ENCODE measurements at places on chromosomes 4 and X.

DNA sequence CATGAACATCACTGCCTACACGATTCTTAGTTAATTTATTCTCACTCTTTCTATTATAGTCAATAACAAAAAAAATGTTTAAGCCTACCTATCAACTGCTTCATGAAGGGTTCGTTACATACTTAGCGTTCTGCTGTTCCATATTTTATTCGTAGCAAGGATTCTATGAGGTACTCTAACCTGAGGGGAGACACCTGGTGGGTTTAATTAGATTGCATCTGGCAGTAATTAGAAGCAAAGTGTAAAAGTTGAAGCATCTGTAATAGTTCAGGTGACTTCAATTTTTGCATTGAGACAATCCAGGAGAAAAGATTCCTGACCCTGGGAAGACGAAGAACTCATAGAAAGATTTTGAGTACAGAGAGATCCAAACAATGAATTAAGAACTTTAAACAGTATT lies 1655.8 kb upstream of the TENM3 start:
- DNase-seq = no peak

DNA sequence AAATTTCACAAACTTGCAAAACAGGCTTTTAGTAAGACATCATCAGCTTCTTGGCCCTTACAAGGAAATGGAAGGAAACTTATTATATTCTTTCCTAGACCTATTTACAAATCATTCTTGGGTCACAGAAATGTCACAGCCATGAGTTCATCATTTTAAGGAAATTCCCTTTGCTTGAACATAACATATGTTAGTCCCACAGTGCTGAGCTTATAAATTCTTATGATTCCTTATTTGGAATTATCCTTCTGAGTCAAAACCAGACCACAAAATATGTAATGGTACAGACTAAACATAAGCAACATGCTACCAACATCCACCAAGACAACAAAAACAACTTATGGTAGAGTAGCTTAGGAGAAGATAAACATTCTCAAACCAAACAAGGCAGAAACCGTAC lies 236.9 kb upstream of the CTSO start:
- DNase-seq = no peak

DNA sequence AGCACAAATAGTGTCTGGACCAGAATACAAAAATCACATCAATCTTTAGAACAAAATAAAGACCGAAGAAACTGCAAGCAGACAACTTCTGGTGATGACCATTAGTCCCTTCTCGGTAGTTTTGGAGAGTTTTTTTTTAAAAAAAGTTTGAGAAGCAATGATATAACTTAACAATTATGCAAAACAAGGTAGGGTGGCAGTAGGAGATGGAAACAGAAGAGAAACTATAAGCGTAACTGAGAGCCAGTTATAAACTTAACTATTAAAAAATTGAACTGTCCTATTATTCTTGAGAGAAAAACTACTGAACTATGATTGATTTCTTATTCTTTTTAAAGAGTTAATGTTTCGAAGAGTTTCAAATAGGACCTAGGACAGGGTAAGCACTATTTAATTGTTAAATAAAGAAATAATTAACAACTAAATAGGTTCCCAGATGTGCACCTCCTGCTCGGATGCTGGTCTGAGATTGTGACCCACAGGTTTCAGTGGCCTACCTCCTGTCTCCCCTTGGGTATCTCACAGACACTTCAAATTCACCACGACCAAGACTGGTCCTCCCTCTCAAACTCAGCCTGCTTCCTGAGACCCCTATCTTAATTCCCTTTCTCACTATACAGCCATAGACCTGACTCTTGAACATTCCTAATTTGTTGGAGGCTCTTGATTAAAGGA lies 81.3 kb downstream of the LEF1 start:
- DNase-seq = no peak

GRCh38 chr4:101853691-101854090 lies 63.2 kb downstream of the BANK1 start:
- DNase-seq = no peak

DNA sequence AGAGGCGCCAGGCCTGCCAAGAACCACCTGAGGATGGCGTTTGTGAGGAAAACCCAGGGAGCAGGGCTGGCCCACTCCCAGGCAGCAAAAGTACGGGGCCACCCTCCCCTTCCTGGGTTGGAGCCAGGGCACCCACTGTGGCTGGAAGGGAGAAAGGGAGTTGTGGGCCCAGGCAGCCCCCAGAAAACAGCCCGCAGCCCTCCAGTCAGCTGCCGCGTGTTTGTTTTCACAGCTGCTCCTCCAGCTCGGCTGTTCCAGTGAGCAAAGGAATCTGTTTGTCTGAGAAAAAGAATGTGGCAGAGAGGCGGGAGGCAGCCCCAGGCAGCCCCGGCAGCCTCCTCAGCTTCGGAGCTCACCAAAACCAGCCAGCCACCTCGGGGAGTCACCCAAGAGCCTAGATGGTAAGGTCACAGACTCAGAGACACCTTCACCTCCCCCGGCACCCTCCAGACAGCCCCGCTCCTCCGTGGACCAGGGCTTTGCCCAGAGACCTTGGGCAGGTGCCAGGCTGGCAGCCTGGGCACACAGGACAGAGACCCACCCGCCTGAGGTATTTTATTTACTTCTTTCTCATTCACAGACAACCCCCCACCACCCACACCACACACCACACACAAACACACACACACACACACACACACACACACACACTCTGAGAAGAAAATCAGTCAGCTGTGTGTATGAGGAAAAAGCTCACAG lies 338.1 kb downstream of the BCOR start:
- DNase-seq = no peak

GRCh38 chr4:3659131-3659530 lies 107.1 kb upstream of the ADRA2C start:
- no peak for DNase-seq

DNA sequence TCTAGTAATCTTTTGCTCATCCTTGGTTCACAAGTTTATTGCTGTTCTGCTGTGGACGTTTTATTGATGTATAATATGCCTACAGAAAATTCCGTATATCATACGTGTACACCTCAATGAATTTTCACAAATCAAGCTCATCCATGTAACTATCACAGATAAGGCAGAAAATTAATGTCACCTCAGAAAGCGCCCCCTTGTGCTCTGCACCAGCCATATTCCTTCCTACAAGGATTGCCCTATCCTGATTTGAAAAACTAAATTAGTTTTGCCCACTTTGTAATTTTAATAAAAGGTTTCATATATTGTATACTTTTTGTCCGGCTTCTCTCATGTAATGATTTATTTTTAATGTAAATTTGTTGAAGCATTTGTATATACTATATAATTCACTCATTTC lies 390.8 kb downstream of the ADGRL3 start:
- DNase-seq = no peak

DNA sequence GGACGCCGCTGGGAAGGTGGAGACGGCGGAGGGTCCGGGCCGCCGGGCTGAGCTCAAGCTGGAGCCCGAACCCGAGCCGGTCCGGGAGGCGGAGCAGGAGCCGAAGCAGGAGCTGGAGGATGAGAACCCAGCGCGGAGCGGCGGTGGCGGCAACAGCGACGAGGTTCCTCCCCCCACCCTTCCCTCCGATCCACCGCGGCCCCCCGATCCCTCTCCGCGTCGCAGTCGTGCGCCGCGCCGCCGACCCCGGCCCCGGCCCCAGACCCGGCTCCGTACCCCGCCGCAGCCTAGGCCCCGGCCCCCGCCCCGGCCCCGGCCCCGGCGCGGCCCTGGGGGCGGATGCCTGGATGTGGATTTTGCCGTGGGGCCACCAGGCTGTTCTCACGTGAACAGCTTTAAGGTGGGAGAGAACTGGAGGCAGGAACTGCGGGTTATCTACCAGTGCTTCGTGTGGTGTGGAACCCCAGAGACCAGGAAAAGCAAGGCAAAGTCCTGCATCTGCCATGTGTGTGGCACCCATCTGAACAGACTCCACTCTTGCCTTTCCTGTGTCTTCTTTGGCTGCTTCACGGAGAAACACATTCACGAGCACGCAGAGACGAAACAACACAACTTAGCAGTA lies 483 bp downstream of the USP27X start:
- DNase-seq = no peak

DNA sequence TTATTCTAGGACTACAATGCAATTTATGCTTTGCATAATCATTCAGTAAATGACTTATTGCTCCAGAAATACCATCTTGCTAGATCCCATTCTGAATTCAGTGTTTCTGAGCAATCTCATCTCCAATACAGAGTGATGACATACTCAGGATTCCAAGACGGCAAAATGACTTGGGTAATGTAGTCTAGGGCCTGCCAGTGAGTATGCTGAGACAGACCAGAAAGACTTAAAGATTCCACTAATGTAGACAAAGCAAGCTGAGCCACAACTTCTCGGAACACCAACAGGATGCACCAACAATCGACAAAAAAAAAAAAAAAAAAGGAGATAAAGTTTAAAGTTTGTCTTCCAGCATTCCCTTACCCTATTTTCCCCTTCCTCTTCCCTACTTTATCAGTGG lies 919 bp upstream of the SEC24B start:
- DNase-seq = no peak

GRCh38 chr4:159010100-159010499 lies 92.8 kb upstream of the RAPGEF2 start:
- no peak for DNase-seq

- DNase-seq = no peak
Measured at GRCh38 chrX:73525928-73526690, 36.9 kb upstream of the CHIC1 start.

DNA sequence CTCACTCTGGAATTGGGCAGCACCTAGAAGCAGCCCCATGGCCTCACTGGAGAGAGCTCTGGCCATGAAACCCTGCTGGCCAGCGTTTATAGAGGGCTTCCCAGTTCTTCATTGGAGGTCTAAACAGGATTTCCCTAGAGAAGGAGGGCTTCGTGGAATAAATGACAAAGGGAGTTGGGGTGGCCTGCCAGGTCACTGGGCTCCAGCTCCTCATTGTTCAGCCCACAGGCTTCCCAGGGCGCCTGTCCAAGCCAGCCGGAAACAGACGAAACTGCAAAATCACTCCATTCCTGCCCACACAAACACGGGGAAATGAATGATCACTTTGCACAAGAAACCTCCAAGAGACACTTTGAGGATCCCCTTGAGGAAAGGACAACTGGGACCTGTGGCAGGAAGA lies 189.7 kb downstream of the TSPAN5 start:
- DNase-seq = no peak

DNA sequence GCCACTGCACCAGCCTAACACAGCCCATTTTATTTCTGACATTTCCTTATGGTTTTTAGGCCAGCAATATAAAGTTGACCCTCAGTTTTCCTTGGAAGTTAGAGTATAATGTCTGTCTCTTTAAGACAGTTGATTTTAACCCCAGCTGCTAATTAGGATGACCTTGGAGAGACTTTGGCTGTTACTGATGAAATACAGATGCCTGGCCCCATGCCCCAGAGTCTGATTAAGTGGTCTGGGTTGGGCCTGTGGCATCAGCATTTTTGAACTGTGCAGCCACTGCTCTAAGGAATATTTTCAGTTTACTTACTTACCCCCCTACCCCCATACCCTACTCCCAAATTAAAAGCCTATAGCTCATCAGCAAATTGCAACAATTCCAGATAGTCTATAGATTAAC lies 85.8 kb downstream of the DCLK2 start:
- no peak for DNase-seq

- no peak for DNase-seq
Measured at GRCh38 chr4:108160741-108161352, 7.9 kb downstream of the LEF1 start.

DNA sequence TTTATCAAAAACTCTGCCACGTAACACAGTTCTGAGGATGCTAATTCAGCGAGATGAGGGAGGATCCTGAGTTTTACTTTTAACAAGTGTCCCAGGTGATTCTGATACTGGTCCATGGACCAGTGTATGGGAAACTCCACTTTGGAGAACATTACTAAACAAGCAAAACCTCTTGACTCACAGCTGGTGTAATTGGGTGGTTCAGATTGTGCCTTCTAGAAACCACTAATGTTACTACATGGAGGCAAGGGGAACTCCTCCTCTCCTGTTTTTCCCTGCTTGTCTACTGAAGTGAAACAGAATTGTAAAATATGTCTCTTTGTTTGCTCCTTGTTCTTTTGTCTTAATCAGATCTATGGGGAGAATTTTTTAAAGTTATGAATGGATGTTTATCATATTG lies 62.6 kb downstream of the FRAS1 start:
- no peak for DNase-seq

GRCh38 chr4:176298664-176299063 lies 21.1 kb upstream of the SPCS3 start:
- no peak for DNase-seq

DNA sequence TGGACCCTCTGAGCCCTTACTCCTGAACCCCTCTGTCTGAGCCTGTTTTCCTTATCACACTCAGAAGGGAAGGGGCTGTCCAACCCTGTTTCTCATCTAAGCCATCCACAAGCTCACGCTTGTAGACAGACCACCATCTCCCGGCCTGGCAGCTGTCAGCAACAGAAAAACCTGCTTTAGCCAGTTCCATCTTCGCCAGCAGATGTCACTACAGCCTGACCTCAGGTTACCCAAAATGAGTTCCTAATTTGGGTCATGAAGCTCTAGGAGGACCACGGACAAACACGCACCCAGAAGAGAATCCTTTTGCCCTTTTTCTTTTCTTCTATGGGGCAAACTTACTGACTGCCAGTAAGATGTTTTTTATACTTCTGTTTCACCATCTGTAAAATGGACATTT lies 445.4 kb downstream of the BCOR start:
- no peak for DNase-seq

- DNase-seq = no peak
Measured at GRCh38 chr4:2818351-2818939, 25.2 kb upstream of the ADD1 start.

DNA sequence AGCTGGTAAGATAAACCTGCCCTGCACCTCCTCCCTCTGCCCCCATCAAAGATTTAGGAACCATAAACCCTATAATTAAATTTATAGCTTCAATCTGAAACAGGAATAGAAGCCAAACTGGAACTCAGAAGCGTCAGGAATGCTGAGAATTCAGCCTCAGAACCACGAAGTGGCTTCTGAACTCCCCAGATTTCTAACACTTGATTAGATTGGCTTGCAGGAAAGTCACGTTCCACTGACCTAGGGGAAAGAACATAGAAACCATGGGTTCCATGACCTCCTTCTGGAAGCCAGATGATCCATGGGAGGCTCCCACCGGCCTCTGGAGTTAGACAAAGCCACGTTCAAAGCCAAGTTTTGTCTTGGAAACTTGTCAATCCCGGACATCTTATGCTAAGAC lies 356.5 kb downstream of the MID1IP1 start:
- DNase-seq = no peak

- no peak for DNase-seq
Measured at GRCh38 chrX:152642931-152643564, 5.4 kb downstream of the GABRQ start.

- no peak for DNase-seq
Measured at GRCh38 chr4:88350786-88351185, 27.9 kb upstream of the HERC6 start.
